GM06990 (cell line): ENCODE measurements at places on chromosomes 12 and 14.

GRCh38 chr14:95712398-95712797 lies 1.5 kb downstream of the TCL1A start:
- no peak for DNase-seq

- DNase-seq: no peak
These were observed 41.2 kb upstream of the TMED10 start for GRCh38 chr14:75217508-75218206.

DNA sequence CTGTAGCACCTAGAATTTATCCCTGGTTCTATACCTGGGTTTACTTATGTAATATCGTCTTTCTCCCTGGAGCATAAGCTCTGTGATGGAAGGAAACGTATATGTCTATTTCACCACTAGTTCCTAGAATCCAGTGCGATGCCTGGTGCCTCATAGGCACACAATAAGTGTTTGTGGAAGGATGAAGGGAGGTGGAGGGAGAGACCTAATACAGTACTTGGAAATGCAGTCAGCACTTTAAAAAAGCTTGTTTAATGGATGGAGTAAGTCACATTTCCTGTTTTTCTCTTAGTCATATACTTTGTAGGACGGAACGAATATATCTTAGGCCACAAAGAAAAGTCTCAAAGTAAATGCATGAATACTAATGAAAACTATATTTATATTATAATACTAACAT lies 186.5 kb upstream of the HMGA2 start:
- no peak for DNase-seq

GRCh38 chr12:62700091-62700880 lies 233.7 kb downstream of the MON2 start:
- no peak for DNase-seq

GRCh38 chr14:91258011-91258618 lies 13.6 kb upstream of the GPR68 start:
- DNase-seq: no peak

DNA sequence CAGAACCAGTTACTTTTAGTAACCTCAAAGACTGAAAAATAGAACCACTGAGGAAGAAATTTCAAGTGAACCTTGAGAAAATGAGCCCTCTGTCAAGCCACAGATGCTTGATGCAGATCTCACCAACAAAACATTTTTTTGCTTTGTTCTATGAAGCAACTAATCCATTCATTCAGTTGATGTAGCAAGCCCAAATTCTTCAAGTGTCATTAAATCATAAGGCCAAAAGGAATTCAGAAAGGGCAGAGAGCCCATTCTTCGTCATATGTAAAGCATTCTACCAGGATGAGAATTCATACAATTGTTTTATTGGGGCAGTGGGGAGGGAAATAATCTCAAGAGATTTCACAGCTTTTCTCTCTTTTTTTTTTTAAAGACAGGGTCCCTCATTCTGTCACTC lies 218.0 kb upstream of the RGS6 start:
- DNase-seq: no peak

DNA sequence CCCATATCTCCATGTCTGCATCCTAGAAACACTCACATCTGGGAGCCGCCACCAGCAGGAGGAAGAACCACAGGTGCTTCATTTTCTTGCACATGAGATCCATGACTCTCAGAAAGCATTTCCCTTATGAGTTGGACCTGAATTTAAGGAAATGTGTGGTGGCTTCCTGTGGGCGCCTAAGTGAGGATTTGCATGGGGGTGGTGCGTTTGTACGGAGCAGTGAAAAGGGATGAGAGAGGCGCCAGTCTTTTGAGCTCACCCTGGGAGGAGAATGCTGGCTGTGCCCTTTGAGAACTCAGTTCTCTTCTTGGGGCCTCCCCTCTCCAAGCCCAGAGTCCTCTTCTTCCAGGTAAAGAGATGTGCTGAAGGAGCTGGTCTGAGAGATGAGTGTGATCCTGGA lies 895.7 kb downstream of the TMEM121 start:
- no peak for DNase-seq

DNA sequence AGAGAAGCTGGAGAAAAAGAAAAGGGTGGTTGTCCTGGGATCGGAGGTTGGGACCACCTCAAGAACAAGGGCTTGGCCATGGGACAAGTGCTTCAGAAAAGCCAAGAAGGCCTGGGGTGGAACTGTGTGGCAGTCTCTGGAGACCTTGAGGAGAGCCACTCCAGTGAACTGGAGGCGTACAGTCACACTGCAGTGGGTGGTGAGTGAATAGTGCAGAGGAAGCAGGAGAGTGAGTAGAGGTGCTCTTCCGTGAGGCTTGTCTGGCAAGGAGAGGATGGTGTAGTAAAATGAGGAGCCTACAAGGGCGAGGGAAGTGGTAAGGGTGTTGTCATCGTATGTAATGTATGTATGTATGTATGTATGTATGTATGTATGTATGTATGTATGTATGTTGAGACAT lies 20.9 kb downstream of the RASSF3 start:
- DNase-seq: no peak

- no peak for DNase-seq
These were observed 17.8 kb upstream of the HDAC7 start for GRCh38 chr12:47837190-47838171.

GRCh38 chr12:111298582-111299436 lies 70.1 kb downstream of the PHETA1 start:
- no peak for DNase-seq

DNA sequence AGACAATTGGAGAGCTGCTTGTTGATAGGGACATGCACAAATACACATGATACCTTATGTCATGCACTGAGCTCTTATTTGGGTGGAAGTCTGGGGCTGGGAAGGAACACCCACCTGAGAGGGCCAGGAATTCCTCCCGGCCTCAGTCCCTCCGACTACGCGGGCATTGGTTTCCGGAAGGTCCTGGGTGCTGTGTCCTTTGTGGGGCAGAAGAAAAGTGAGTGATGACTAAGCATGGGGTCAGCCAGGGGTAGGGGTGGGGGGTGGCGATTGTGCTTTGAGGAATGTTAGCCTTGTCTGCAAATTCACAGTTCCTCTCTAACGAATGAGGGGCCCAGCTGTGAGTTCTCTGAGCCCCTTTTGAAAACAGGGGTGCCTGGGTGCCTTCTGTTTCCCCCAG lies 798 bp downstream of the CELA1 start:
- DNase-seq: no peak

GRCh38 chr12:12428047-12428446 lies 71.2 kb downstream of the BORCS5 start:
- no peak for DNase-seq

GRCh38 chr14:60815371-60815770 lies 80.8 kb downstream of the MNAT1 start:
- peak; percentile 64 for DNase-seq

- DNase-seq: no peak
These were observed 274.6 kb downstream of the BTG1 start for GRCh38 chr12:91870872-91871707.

- DNase-seq: no peak
These were observed 467.1 kb downstream of the ATP23 start for GRCh38 chr12:58408516-58408915.
